ENCODE measurements at places on chromosomes 2 and 18.

DNA sequence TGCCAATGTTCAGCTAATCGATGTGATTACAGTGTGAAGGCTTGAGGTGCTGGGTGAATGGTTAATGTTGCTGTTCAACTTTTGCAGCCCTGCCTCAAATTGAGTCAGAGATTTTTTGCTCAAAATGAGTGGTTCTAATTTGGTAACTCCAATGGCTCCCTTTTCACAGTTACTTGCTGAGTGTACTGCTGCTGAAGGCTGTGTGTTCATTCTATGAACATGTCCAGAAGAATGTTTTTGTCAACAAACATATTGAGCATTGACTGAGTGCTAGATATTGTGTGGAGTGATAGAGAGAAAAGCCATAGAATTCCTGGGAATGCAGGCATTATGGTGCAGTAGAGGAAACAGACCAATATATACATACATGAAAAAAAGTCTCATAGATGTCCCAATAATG lies 39.0 kb upstream of the TCF4 start:
- DNase-seq, result no peak

DNA sequence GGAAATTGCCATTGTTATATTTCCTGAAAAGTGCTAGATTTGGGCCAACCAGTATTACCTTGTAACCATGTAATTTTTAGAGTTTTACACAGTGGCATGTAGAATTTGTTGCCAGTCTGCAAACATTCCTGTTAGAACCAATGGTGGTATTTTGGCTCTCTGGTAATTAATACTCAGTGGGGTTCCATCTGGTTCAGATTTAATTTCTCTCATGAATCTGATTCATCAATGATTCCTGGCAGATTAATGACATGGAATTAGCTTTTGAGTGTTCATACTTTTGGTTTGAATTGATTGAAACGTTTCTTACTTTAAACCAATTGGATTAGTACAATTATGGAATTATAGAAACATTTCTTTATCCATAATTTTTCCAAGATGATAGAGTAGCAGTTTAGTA lies 93.2 kb downstream of the MC4R start:
- DNase-seq, result no peak

- no peak for DNase-seq
Measured at GRCh38 chr2:41828052-41828643, 219.7 kb upstream of the PKDCC start.

DNA sequence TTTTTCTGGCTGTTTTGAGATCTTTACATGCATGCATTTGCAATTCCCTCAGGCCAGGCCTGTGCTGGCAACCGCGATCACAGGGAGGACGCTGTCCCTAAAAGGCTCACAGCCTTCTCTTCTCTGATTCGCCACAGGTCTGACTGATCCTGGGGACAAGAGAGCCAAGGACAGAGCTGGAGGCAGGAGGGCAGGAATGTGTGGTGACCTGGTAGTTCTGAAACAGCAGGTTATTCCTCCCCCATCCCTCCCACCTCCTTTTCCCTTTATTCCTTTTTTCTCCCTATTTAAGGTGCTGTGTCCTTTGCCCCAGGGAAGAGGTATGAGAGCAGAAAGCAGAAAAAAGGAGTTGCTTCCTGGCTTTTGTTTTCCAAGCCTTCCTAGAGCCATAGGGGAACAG lies 21.9 kb downstream of the TMEM177 start:
- no peak for DNase-seq

DNA sequence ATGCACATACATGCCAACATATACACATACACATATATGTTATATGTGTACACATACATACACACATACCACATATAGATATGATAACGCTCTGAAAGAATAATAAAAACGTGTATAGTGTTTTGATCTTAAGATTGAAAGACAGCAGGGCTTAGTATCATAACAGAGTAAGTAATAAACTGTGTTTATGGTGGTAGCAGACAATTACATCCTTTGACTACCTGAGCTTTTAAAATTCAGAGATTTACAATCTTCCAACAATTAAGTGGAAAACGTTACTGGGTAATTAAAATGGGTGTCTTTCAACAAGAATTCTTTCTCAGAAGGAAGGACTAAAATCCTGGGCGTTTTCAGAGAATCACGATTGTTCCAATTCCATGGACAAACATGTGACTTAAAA lies 552.4 kb downstream of the EPHA4 start:
- DNase-seq, result no peak

DNA sequence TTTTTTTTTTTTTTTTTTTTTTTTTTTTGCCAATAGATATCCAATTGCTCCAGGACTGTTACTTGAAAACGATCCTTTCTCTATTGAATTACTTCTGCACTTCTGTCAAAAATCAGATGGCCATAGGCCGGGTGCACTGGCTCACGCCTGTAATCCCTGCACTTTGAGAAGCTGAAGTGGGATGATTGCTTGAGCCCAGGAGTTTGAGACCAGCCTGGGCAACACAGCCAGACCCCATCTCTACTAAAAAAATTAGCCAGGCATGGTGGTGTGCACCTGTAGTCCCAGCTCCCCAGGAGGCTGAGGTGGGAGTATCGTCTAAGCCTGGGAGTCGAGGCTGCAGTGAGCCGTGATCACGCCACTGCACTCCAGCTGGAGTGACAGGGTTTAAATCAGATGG lies 4.3 kb upstream of the CHCHD5 start:
- no peak for DNase-seq
